Calu3 (cell line): ENCODE measurements at places on chromosomes 2 and 18. TPM values are rescaled to one million over a fixed set of nuclear protein-coding genes. Genes with fewer than 3 reads are reported as not detected.

DNA sequence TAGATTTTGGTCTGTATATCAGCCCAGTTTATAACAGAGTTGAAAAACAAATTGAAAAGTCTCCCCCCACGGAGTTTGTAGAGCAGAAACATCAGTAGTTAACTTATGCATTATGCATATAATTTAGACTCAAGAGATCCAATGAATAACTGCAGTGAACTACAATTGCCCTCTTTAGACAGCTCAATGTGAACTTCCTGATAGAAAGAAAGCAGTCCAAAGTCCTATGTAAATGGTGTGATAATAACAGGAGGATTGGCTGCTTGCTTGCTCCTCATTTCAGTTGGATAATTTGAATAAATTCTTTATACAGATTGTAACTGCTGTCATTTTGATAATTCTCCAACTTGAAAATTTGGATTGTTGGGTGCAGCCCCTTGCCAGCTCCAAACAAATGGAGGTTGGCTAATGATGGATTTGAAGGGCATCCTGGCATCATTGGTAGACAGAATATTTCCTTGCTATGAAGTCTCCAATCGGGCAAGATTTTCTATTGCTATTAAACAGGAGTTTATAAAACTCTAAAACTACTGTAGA, 297.1 kb downstream of the ASXL3 start:
- no peak for DNase-seq

GRCh38 chr2:69159986-69160385, 147.0 kb downstream of the ANTXR1 start:
- DNase-seq = no peak

DNA sequence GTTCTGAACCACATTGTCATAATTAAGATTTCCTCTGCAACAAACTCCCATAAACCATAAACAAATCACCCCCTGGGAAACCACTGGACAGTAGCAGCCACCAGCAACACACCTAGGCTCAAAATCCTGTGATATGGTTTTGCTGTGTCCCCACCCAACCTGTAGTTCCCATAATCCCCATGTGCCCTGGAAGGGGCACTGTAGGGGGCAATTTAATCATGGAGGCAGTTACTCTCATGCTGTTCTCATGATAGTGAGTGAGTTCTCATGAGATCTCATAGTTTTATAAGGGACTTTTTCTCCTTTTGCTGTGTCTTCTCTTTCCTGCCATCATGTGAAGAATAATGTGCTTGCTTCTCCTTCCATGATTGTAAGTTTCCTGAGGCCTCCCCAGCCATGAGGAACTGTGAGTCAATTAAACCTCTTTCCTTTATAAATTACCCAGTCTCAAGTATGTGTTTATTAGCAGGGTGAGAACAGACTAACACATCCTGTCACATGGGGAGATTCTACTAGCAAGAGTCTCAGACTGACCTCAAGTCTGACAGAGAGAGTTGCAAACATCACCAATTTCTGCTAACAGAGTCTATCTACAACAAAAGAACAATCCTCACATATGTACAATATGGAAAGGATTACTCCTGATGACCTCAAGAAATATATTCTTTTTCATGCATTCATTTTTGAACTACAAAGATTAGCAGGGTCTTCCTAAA, 182.6 kb downstream of the GRB14 start:
- no peak for DNase-seq

DNA sequence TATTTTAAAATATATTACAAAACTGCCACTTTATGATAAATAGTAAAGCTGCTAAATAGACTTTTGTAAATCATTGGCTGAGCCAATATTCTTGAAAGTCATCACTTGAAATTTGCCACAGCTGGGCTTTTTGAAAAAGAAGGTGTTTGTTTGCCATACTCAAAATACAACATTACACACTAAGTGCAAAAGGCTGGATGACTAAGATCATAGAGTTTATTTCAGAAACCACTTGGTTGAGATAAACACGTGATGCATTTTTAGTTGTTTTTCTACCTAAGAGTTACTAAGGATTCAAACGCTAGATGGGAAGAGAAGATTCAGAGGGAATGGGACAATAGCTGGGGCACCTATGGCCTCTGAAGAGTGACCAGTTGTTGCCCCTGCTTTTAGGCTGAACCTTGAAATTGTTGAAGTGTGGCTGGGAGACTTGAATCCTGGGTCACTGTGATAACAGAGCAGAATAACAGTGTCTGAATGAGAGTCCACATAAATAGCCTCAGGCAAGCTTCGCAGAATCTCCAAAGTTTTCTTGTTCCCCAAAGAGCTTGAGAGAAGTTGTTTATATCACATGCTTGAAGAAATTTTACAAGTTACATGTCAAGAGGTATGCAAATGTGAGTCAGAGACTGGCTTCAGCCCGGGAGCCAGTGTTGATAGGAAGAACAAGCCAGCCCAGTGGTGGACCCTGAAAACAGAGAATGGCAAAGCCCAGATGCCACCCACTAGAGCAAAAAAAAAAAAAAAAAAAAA, 409.8 kb downstream of the GPD2 start:
- no peak for DNase-seq

DNA sequence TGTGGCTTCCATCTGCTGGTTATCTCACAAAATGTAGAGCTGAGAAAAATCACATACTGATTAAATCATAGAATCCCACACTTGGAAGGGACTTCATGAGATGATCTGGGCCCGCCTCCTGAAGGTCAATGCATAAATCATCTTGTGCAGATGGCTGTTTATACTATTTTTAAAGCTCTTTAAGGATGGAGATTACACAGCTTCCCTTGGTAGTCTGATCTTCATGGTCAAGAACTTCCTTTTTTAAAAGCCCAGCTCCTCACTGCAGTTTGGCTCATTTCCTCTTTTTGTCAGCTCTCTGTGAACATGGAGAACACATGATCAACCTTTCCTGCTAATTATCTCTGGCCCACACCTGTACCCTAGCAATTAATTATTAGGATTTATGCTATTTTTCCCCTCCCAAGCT, 25.9 kb downstream of the GCG start:
- DNase-seq = no peak

GRCh38 chr2:37472959-37473358, 128.5 kb downstream of the QPCT start:
- DNase-seq = peak; percentile 30

DNA sequence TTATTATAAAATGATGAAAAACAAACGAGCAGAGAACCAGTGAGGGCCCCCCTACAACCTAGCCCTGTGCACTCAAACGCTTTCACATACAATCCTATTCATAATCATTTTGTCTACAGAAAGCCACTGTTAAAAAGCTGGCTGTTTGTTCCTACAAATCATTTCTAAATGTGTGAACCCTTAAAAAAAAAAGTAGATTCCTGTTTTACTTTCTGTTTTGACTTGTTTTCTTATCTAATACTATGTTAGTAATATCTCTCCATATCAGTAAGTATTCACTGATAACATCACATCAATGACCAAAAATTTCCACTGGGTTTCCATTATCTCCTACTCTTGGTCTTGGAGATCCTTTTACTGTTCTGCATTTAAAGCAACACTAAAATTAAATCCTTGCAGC, 128.8 kb upstream of the TTC39C start:
- no peak for DNase-seq

GRCh38 chr2:66431274-66431642, 3.7 kb upstream of the MEIS1 start:
- DNase-seq = no peak

DNA sequence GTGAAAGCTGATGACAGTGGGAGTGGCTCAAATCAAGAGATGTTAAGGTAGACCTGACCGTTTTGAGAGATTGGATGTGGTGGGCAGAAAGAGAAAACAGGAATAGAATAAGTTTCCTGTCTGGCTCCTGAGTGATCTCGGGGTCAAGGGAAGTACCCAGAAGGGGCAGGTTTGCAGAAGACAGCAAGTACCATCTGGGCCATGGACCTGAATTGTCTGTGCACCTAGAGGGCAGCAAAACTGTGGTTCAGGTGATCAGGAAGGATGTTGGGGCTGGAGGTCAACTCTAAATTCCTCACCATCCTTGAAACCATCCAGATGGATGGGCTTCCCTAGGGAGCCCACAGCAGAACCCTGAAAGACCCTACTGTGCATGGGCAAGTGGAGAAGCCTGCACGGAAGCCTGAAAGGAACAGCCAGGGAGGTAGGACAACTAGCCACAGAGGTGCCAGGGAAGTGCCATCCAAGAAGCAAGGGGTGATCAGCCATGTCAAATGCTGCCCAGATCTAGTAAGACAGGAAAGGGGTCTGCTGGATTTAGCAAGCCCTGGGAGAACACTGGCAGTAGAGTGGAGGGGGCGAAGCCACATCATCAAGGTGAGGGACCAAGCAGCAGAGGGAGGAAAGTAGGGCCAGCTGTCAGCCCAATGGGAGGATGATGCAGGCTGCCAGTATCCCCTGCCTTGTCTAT, 8.0 kb downstream of the TEX261 start:
- no peak for DNase-seq

- DNase-seq = no peak
These were observed 194.6 kb upstream of the MEIS1 start for GRCh38 chr2:66240286-66240685.

GRCh38 chr2:178263159-178263860, 69.0 kb downstream of the OSBPL6 start:
- no peak for DNase-seq

- DNase-seq = no peak
These were observed 144.2 kb downstream of the TPO start for GRCh38 chr2:1557467-1557820.

ZBTB7C gene
- total RNA-seq = not detected in 2 replicates

VWC2L gene
- total RNA-seq = not detected in 2 replicates

KIF1A gene
- 280 and 298 TPM in 2 replicates for total RNA-seq

CYRIA gene
- total RNA-seq = 0.19 and 0.22 TPM in 2 replicates
